ENCODE measurements at places on chromosomes 7 and 10.

DNA sequence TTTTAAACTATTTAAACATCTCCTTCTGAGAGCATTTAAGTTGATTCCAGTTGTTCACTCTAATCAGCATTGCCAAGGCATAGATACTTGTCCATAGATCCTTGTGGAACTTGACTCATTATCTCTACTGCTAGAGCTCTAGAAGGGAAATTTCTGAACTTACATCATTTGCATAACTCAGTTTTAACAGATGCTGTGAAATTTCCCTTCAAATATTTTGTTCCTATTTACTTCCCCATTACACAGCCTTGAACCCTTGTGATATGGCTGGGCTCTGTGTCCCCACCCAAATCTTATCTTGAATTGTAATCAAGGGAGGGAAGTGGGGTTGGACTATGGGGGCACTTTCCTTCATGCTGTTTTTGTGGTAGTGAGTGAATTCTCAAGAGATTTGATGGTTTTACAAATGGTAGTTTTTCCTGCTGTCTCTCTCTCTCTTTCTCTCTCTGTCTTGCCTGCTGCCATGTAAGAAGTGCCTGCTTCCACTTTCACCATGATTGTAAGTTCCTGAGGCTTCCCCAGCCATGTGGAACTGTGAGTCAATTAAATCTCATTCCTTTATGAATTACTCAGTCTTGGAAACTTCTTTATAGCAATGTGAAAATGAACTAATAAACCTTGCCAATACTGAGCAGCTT lies 25.4 kb downstream of the INSIG1 start:
- no peak for DNase-seq

GRCh38 chr7:24716480-24717246 lies 40.6 kb downstream of the GSDME start:
- DNase-seq: no peak

GRCh38 chr10:132521041-132521465 lies 16.5 kb upstream of the INPP5A start:
- no peak for DNase-seq

GRCh38 chr10:97713339-97713825 lies at the start of gene MARVELD1:
TSS of gene MARVELD1 (plus strand) at chr10:97713730. CDS start at chr10:97713877, 147 bp downstream.
- peak; percentile 77 for DNase-seq

DNA sequence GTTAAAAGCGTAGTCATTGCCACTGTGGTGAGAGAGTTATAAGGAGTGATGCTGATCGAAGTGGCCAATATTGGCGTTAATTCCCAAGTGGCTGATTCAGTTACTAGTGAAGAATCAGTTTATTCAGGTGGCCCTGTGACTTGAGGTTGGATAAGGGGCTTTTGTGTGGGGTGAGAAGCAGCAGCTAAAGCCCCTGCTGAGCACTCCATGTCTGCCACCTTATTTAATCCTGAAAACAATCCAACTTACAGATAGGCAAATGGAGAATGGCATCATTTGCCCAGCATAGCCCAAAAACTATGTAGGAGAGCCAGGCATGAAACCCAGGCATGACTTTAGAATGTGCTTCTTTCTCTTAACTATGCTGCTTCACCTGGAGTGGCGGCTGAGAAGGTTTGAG lies 222.8 kb upstream of the KLF6 start:
- DNase-seq: no peak

- DNase-seq: peak; percentile 38
Observed at GRCh38 chr10:58393317-58393716, 8.1 kb downstream of the TFAM start.

DNA sequence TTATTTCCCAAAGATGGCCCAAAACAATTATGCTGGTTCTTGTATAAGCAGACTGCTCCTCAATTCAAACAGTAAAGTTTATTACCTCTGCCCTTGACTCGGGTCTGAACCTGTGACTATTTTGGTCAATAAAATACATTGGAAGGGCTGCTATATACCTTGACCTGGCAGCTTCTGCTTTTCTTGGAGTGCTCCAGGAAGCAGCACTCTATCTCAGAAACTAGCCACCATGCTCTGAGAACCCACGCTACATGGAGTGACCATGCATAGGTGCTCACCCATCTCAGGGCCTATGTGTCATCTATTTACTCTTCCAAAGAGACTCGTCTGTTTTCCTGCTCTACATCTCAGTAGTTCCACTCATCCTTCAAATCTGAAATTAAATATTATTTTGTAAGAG lies 299.9 kb downstream of the AHR start:
- no peak for DNase-seq

- DNase-seq: no peak
Observed at GRCh38 chr10:33817605-33818004, 483.1 kb upstream of the NRP1 start.

GRCh38 chr10:785089-785860 lies 95.8 kb upstream of the DIP2C start:
- DNase-seq: no peak

- no peak for DNase-seq
Observed at GRCh38 chr10:14304046-14304445, 26.7 kb downstream of the FRMD4A start.

DNA sequence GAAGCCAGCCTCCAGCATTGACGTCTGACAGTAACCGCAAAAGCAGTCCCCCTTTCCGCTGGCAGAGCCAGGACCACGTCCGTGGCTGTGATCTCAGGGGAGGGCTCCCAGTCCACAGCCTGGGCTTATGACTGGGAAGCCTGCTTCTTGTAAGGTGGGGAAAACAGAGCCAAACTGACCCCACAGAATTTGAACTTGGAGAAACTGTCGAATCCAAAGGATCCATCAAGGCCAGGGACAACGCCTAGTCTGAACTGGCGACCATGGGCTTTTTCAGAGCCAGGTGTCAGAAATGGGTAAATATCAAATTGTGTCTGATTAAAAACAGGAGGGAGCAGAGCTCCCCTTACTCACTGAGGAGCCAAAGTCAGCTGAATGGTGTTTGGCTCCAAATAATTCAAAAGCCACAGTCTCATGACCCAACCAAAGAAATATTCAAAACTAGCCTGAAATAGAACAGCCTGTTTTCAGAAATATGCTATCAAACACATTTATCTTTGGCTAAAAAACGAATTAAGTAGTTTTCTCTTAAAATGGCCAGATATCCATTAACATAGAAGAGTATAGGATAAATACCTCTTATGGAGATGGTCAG lies 751.4 kb upstream of the GALNT17 start:
- no peak for DNase-seq

DNA sequence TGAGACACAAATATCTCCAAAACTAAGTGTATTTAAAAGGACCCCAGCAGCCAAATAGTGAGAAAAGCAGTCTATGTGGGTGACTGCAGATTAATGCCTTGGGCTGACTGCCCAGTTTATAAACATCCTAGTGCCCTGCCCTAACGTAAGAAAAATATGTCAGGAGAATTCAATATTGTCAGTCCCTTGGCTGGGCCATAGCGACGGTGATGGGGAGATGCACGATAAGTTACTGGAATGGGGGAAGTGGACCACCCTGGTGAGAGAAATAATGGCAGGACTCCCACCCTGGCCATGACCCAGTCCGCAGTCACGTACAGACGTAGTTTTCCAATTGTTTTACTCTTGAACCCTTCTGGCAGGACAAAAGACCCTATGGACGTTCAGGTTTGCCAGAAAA lies 48.0 kb downstream of the JCAD start:
- no peak for DNase-seq

- no peak for DNase-seq
Observed at GRCh38 chr7:110522761-110523200, 568.1 kb upstream of the LRRN3 start.

GRCh38 chr10:110811791-110812581 lies 59.7 kb upstream of the PDCD4 start:
- DNase-seq: no peak

DNA sequence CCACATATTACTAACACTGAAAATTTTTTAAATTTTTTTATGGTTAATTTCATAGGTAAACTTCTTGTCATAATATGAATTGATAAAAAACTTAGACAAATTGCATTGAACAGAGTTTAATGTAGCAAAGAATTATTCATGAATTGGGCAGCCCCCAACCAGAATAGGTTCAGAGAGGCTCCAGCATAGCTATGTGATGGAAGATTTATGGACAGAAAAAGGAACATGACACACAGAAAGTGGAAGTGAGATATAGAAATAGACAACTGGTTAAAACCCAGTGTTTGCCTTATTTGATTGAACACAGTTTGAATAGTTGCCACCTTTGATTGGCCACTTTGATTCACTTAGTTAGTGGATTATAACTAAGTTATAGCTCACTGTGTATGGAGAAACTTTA lies 87.2 kb downstream of the AHR start:
- no peak for DNase-seq

DNA sequence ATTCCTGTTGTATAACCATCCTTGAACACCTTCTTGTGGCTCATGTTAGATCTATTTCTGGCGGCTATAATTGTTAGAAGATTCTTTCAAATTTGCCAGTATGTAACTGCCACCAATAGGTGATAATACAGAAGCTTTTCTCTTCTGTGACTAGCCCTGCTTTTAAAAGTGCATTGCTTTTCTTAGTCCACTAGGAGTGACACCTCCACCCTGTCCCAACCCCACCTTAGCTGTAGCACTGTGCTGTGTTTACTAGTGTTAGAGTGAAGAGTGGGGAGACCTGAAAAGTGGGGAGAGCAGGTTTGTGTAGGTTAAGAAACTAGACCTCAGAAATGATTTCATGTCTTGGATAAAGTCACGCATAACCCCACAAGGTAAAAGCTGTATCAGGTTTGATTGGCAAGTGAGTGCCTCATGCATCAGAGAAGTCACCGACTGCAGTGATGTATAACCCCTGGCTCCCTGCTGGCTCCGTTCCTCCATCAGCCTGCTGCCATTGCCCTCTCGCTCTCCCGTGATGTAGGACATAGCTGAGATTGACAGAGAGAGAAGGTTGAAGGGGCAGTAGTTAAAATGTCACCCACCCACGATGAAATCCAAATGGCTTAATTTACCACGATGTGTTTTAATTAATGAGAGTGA lies 12.5 kb downstream of the NPVF start:
- DNase-seq: no peak

DNA sequence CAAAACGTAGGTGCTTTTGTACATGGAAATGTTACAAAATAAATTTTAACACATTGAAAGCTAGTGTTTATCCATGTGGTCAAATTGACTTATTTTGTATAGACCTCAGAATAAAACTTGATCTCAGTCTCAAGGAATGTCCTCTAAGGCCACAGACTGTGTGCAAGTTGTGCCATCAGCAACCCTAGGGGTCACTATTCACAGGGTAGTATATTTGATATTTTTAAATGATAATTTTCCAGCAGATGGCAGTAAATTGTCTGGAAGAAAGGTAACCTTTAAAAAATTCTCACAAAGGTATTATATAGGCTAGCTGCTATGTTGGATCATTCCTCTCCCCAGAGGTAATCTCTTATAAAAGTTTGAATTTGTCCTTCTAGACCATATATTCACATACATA lies 12.9 kb upstream of the SNX10 start:
- DNase-seq: peak; percentile 51

- no peak for DNase-seq
Observed at GRCh38 chr7:8380130-8380529, 53.3 kb upstream of the NXPH1 start.

GRCh38 chr10:98038288-98038687 lies 7.9 kb upstream of the CRTAC1 start:
- no peak for DNase-seq

- DNase-seq: no peak
Observed at GRCh38 chr10:28951484-28951883, 274.2 kb downstream of the BAMBI start.

GRCh38 chr10:126218778-126219649 lies 169.3 kb downstream of the ADAM12 start:
- no peak for DNase-seq

- no peak for DNase-seq
Observed at GRCh38 chr10:72087969-72088888, at the start of gene SPOCK2. TSS of gene SPOCK2 (minus strand) at chr10:72088551. CDS start at chr10:72088328, 223 bp downstream.

DNA sequence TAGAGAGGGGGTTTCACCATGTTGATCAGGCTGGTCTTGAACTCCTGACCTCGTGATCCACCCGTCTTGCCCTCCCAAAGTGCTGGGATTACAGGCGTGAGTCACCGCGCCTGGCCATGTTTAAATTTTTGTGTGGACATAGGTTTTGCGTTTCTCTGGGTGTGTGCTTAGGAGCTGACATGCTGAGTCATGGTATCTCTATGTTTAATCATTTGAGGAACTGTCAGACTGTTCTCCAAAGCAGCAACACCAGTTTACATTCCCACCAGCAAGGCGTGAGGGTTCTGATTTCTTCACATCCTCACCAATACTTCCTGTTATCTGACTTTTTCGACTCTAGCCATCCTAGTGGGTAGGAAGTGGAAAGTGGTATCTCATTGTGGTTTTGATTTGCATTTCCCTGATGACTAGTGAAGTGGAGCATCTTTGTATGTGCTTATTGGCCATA lies 153.7 kb downstream of the DNAJB6 start:
- peak; percentile 84 for DNase-seq

- DNase-seq: no peak
Observed at GRCh38 chr7:149885191-149886017, 11.6 kb downstream of the ATP6V0E2 start.

- no peak for DNase-seq
Observed at GRCh38 chr10:44013981-44014380, 365.3 kb upstream of the ZNF32 start.

DNA sequence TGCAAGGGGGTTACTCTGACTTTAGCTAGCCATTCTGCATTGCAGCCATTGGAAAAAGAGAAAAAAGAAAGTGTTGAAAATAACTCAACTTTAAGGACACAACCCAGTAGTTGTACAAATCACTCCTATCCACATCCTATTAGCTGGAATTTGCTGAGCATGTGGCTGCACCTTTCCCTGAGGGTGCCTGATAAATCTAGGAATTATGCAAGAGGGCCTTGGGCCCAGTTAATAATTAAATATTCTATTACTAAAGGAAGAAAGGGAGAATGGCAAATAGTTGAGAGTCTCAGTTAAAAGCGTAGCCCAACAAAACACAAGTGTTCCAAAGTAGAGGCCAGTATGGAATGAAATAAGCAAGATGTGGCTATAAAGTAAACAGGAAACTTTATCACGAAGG lies 200.9 kb upstream of the CNTNAP2 start:
- no peak for DNase-seq

- DNase-seq: no peak
Observed at GRCh38 chr10:117273980-117274379, 33.1 kb downstream of the SLC18A2 start.

GRCh38 chr7:11208883-11209465 lies 235.3 kb downstream of the PHF14 start:
- DNase-seq: no peak

GRCh38 chr10:71266918-71267442 lies 52.1 kb upstream of the SLC29A3 start:
- DNase-seq: no peak

- DNase-seq: no peak
Observed at GRCh38 chr10:117734731-117735405, 192.3 kb downstream of the EMX2 start.

GRCh38 chr10:33150889-33151288 lies 183.6 kb downstream of the NRP1 start:
- DNase-seq: no peak

- no peak for DNase-seq
Observed at GRCh38 chr7:105350906-105351305, 37.8 kb downstream of the SRPK2 start.

- no peak for DNase-seq
Observed at GRCh38 chr10:15334650-15335323, 36.3 kb downstream of the FAM171A1 start.

GRCh38 chr10:34200355-34200901 lies 614.7 kb downstream of the PARD3 start:
- no peak for DNase-seq

Measured in HCEC 1CT (cell line).